ENCODE measurements at places on chromosomes 6 and 20.

DNA sequence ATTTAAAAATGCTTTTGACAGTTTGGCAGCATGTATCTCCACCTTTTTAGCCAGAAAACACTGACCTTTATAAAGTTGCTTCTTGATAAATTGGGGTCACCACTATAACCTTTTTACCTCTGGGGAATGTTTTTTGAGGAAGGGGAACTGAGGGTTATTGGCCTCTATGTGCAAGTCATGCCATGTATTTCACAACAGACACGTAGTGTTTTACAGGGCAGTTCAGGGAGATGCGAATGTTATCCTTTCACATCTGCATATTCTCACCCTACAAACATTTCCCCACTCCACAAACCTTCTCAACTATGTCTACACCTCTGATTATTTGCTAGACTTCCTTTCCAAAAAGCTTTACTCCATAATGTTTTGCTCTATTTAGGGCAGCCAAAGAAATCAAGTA is 17.0 kb upstream of the SLA2 start:
- no peak for DNase-seq

DNA sequence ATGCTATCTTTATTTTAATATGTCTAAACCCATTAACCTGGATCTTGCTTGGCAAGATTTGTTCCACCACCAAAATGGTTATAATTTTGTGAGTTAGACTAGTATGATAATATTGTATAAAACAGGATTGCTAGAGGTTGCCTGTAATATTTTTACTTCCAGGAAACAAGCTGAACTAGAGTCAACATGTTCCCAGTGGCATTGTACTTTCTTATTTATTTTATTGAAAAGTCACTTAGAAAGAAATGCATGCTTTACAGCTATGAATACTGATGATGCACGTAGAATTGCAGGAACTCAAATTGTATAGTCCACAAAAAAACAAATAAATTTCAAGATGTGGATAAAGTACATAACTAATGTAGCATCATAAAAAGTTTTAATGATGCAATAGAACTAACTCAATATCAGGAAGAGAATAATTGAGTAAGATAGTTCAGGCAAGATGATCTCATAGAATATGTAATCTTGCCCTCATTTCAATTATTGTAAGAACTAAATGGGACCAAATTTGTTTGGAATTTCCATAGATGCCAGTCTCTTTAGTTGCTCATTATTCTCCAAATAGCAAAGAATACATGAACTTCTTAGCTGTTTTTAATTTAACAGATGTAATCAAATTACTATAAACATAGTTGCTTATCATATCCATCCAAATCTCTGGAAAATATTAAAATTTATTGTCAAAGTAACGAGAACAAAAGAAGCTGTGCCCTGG is 451.8 kb downstream of the COL12A1 start:
- DNase-seq = no peak

GRCh38 chr20:58692579-58693225 is at the start of gene NPEPL1:
Gene NPEPL1, plus strand, starts transcription at chr20:58692800. Its CDS starts 101 bp downstream, at chr20:58692901.
- DNase-seq = peak; percentile 95

DNA sequence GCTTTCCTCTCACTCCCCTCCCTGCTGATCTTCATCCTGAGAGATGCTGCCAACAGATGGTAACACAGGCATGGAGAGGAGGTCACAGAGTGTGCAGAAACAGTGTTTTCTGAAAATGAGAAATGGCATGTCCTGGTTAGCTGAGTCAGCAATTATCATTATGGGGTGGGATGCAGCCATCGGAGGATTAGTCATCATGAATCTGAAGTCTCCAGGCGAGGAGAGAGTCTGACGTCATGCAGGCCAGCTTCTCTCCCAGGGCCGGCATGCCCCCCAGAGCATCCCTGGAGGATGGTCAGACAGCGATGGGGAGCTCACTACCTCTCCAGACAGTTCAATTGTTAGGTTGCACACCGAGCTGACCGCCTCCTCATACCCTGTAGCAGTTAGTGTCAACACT is 4.7 kb upstream of the GTSF1L start:
- DNase-seq = no peak

GRCh38 chr20:25553819-25554296 is 31.5 kb downstream of the NINL start:
- no peak for DNase-seq

GRCh38 chr20:59569305-59569704 is 35.0 kb upstream of the PHACTR3 start:
- DNase-seq = no peak

DNA sequence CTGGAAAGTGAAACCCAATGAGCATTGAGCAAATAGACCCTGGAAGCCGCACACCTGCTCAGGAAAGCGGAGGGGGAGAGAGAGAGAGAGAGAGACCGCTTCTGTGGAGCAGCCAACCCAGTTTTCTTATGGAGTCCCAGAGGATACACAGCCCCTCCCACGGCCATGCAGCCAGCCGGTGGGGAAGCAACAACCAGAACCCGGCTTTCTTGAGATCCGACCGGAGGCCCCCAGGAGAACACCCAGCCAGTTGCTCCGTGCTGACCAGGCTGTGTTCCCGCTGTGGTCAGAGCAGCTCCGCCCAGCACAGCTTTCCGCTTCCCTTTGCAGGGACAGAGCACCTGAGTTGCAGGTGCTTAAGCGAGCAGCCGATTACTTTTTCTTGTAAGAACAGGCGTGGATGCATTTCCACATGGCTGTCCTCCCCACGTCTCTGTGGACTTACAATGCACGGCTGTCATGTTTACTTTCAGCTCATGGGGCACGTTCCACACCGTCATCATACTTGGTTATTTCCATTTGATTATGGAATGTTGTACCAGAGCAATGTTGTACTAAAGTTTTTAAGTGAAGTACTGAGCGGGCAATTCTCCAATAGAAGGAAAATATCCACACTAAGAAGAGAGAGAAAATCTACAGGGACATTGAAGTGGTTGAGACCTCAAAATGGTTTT is 381.9 kb downstream of the THBS2 start:
- DNase-seq = no peak

DNA sequence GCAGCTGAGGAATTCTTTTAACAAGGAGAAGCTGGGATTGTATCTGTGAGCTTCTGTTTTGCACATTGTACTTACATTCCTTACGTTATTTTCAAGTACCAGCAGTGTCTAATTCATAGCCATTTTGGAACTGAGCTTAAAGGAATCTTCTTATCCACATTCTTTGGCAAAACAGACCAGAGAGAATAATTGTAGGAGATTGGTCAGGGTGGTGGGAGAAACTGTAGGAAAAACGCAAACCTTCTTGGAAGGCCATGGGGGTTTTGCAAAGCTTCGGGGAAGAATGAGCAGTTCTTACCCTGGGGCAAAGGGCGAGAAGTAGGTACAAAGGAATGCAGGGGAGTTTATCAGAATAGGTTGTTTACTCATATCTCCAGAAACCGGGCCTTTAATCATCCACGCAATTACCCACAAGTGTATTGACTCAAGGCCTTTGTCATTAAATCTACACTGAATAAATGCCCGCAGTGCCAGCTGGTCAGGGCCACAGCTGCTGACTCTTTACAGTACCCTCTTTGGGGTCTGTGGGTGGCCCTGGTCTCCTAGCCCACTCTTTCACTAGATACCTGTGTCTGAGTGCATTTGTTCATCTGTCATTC is 39.6 kb upstream of the SPTLC3 start:
- no peak for DNase-seq

DNA sequence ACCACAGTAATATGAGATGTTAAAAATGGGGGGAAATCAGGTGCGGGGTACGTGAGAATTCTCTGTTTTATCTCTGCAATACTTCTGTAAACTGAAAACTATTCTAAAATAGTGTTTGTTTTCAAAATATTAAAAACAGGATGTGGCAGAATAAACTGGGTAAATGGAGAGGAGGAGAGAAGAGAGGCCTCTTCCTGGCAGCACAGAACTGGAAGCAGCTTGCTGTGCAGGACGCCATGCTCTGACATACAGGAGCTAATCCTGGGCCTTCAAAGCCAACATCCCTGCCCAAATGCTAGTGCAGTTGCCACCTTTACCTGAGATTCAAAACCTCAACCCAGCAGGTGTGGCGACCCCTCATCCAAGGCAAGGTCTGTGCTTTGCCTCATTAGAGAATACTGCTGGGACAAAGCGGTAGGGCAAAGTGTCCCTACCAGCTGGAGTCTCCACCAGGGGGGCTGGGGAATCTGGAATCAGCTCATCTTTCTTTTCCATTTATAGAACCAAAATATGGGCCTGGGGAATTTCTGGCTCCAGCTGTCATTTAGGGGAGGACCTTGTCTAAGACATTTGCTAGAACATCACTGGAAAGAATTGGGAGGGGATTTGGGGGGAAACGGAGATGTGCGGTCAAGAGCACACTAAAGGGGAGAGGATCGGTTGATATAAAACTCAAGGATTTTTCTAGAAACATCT is 67.3 kb downstream of the SCML4 start:
- no peak for DNase-seq

- DNase-seq = no peak
These were observed 183.4 kb downstream of the ADGRG6 start for GRCh38 chr6:142485256-142485655.

DNA sequence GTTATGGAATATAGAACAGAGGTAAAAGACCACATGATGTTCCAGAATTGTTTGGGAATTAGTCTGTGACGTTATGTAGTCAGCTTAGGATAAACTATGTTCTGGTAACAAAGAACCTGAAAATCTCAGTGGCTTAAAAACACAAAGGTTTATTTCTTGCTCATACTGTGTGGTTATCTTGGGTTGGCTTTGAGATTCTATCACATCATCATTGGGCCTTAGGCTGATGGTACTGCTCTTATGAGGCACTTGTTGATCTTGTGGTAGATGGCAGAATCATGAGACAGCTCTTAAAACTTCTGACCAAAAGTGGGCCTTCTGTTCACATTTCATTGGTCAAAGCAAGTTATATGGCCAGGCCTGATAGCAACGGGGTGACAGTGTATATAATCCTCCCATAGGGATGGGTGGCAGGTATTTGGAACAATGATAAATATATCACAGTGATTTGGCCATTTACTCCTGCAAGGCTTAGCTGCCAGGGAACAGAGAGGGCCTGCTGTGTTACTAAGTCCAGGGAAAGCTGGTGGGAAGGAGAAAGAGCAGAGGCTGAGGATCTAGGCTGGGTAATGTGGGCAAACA is 13.5 kb downstream of the DHX35 start:
- no peak for DNase-seq

DNA sequence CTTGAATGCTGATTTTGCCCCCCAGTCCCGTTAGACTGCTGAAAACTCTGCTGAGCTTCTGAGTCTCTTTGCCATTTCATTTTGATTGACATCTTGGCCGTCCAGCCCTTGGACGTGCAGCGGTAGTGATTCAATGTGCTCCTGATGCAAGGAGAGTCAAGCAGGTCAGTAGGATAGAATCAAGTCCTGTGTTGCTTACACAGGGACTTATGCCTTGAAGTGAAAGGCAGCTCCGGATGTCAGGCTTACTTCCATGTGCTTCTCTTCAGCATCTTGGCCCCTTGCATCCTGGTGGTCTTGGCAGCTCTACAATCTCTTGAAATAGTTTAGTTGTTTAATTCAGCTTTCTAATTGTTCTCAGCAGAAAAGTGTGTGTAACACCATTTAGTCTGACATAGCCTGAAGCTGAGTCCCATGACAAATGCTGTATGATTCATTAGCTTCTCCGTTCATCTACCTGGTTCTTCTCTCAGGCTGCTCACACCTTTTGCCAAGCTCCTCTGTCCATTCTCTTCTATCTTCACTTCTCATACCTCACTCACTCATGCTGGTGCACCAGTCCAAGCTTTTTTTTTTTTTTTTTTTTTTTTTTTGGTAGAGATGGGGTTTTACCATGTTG is 76.0 kb downstream of the EZR start:
- DNase-seq = no peak

DNA sequence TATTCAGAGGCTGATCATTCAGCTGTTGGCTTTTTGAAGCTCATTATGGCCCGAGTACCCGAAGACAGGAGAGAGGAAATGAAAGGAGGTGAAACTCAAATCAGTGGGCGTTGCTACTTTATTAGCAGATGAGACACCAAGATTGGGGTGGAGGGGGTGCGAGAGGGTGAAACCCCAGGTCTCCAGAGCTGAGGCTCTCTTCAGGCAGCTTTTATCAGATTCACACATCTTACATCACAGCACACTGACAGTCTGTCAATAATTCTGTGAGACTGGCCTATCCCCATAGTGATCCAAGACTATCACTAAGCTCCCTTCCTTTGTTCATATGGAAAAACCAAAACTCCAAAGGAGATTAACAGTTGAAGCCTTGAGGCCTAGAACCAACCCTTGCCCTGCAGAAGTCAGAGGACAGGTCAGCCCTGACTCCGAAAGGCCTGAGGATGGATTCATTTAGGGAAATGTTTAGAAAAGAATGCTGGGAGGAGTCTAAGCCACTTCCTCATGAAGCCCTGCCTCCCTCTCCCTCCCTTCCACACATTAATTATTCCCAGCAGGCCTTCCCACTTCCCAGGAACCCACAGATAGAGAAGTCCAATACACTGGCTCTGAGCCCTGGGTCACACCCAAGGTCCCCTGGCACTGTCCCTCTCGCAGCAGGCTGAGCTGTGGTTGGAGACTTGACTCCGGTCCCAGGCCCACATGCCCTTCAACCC is 23.2 kb downstream of the TRERF1 start:
- DNase-seq = peak; percentile 82

DNA sequence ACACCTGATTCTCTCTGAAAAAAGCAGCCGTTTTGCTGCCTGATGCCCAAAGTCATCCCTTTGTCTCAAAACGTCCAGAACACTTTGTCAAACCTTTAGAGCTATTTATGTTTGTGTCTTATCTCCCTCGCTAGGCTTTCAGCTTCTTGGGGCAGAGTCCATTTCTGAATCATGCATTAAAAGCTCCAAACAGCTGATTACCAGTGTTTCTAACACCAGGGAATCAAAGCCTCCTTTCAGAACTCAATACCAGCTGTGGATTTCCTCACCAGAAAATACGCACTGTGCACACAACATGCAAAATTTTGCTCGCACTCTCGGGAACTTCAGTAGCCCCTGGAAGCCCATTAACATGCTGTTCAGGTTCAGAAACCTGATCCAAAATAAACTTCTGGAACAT is 333.3 kb downstream of the HACE1 start:
- DNase-seq = no peak
